ENCODE measurements at places on chromosomes 4 and X. TPM values are rescaled to one million over a fixed set of nuclear protein-coding genes. Genes with fewer than 3 reads are reported as not detected.
A peak's percentile ranks its signal among the peaks of the same experiment; 100 is the strongest.

Gene WAS
- total RNA-seq: 0.16 TPM

GRCh38 chr4:26726655-26727387 lies 133.8 kb upstream of the STIM2 start:
- DNase-seq: no peak

GRCh38 chrX:129876771-129877305 lies 29.1 kb upstream of the UTP14A start:
- DNase-seq: no peak

- DNase-seq: no peak
These were observed 8.3 kb downstream of the CDX4 start for GRCh38 chrX:73455171-73455570.

GRCh38 chr4:14110407-14110806 lies 482.9 kb upstream of the BOD1L1 start:
- DNase-seq: no peak

- no peak for DNase-seq
These were observed 29.7 kb downstream of the BCOR start for GRCh38 chrX:40068048-40068447.

DNA sequence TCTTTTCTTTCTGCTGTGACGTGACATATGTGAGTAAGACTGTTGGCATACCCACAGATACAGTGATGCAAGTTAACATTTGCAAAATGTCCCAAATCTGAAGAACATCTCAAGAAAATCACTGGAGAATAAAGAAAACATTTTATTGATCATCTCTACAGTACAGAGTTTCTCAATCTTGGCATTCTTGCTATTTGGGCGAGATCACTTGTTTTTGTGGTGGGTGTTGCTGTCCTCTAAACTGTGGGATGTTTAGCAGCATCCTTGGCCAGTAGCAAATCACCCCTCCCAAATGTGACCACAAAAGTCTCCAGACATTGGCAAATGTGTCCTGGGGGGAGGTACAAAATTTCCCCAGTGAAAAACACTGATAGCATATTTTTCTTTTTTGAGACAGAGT lies 28.8 kb downstream of the AMELX start:
- no peak for DNase-seq

Gene TAB3
- total RNA-seq: 24.6 TPM

DNA sequence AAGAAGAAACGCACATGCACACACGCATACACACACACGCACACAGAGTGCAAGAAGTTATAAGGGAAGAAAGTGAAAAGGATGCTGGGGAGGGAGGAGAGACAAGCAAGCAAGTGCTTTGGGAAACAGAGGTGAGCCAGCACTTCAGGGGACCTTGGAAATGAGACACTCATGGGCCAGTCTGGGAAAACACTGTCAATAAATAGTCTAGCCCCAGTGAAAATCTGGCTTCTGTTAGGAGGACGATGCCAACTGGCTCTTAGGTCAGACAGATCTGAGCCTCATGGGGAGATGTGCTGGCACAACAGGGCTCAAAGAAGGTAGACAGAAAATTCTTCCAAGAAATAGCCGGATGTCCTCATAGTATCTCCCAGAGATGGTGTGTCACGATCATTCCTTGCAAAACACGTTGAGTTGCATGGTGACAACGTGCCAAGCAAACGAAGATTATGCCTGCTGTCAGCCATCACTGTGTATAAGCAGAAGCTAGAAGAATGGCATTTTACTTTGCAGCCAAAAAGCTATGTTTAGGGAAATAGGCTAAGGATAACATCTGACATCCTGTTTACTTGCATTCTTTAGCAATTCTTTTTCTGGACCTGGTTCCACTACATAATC lies 557 bp upstream of the ARHGEF6 start:
- DNase-seq: no peak

GRCh38 chr4:113052379-113052951 lies 3.0 kb downstream of the ANK2 start:
- peak; percentile 18 for DNase-seq

GRCh38 chr4:139728840-139729239 lies 63.2 kb downstream of the MGST2 start:
- no peak for DNase-seq

- DNase-seq: no peak
These were observed 28.7 kb downstream of the TMPRSS11A start for GRCh38 chr4:67934628-67935027.

Gene FNIP2
- 66.6 TPM for total RNA-seq

DNA sequence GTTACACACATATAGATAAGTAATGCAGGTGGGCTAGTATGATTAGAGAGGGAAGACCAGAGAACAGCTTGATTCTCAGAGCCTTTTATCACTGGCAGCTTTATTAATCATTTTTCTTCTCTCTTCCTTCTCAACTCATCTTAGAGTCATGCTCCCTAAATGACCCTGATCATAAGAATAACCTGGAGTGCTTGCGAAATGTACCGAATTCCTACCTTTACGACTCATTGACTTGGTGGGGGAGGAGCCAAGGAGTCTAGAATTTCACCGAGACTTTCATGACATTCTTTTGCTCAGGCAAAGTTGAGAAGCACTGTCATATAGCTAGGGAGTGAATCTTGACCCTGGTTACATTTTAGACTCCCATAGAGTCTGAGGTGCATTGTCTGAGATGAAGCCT lies 298.9 kb upstream of the PUDP start:
- DNase-seq: no peak

DNA sequence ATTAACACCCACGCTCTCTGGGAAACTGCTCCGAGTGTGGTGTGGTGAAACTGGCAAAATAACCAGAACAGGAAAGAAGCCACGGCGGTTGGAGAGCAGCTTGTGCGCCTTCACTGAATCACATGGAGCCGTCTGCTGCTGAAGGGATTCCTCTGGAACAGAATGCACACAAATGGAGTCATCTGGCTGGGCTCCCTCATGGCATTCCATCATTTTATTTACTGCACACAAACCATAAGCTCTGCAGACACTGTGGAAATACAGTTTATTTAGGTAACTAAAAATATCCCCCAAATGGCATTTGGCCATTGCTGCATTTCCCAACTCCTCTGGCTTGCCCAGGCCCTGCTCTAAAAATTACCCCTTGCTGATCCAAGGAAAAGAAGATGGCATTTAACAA lies 187.0 kb upstream of the S100G start:
- peak; percentile 2 for DNase-seq

Gene TRO
- total RNA-seq: 76.1 TPM

GRCh38 chr4:169510617-169511016 lies 101.8 kb downstream of the NEK1 start:
- DNase-seq: no peak

DNA sequence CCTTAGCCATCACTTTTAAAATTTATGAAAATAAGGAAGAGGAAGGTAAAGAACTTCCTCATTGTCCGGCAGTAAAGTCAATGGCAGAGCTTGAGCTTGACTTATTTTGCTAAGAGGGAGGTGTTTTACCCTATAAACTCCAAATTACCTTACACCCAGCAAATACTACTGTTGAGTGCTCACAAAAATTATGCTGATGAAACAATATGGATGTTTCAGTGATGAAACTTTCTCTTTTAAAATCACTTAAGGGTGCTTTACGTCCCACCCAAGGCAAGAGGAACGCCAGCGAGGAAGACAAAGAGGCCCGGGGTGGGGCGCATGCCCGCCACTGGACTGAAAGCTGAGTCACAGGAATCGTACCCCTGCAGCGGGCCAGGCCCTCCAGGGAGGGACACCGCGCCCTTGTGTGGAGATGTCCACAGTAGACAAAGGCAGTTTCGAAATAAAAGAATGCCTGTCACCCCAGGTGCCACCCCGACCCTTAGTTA lies 560 bp upstream of the TMSB4X start:
- DNase-seq: peak; percentile 5

DNA sequence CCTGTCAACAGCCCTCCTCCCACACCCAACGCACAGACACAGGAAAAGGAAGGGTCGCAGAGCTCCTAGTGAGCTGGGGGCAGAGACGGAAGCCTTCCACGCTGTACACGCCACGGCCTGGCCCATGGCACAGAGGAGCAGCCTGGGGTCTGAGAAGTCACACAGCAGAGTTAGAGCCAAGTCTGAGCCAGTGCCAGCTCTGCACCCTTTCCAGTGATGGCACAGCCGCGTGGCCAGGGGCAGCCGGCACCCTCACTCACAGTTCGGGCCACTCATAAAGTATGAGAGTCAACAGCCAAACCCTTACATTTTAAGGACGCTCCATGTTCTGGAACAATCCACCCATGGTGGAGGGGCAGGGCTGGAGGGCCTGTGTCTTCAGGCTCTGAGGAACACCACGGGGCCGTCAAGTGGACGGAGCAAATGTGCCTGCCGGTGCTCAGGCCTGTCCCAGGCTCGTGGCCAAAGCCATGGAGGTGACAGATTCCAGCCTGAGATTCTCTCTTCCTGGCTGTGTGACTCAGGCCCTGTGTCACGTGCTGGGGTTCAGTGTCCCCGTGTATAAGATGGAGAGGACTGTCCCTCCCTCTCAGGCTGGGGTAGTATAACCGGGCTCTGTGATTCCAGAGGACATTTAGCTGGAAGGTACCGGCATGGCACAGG lies 91.2 kb downstream of the ABLIM2 start:
- DNase-seq: no peak

DNA sequence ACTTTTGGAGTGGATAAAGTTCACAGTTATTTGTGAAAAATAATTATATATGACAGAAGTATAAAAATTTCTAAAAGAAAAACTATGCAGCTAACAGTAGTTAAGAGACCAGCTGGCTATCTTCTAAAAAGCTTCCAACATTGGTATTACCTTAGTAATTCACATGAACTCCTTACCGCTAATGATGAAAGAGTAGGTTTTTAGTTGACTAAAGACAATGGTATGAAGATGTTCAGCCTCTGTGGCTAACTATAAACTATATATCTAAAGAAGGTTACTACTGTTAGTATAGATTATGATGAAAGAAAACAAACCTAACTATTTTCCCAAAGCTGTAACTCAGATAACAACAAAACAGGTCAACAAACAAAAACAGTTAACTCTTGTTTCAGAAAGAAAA lies 10.4 kb downstream of the CCNI start:
- DNase-seq: no peak

Gene ETDB
- not detected for total RNA-seq

GRCh38 chrX:48695534-48695896 lies 1.0 kb upstream of the SUV39H1 start:
- no peak for DNase-seq

Gene HHIP
- 0.31 TPM for total RNA-seq

Gene FRMD7
- total RNA-seq: not detected

GRCh38 chr4:82429728-82430192 lies 502 bp downstream of the HNRNPDL start:
- peak; percentile 77 for DNase-seq

DNA sequence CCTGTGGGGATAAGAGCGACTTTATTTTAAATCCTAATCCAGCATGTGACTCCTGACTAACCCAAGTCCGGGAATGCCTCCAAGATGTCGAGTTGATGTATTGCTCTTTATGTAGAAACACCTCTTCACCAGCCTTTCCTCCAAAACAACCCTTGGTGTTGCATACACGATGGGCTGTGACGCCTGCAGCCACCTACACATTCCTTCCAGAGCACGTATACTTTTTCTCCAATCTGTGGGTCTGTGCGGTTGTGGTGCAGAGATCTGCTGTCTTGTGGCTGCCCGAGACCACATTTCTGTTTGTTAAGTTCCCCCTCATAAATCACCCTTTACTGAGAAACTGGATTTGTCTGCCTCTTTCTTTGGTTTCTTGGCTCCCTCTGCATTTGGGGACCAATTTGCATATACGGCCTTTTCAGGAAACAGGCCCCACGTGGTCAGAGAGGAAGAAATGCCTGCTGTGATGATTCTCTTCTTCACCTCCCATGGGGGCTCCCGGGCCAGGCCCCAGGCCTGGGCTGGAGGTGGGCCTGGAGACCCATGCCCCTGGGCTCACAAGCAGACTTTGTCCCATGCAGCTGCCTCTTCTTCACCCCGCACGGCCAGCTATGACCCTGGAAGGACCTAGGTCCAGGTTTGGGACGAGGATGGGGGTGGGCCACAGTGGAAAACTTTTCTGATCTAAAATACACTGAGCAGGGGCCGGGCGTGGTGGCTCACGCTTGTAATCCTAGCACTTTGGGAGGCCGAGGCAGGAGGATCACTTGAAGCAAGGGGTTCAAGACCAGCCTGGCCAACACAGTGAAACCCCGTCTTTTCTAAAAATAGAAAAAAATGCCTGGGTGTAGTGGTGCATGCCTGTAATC lies 21.4 kb upstream of the AFAP1 start:
- DNase-seq: peak; percentile 65

DNA sequence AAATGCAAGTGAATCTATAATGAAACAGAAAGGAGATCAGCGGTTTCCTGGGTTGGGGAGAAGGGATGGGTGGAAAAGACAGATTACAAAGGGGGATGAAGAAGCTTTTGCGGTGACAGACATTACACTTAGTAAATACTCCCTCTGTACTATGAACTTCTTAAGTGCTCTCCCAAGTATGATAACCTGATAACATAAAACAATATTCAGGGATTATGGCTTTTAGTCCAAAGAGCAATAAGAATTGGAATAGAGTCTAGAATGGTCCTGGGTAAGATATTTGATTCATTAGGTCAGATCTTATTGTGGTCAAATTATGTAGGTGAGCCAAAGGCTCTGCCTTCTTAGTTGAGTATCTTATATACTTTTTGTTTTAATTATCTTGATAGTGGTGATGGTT lies 9.2 kb downstream of the LRRC66 start:
- DNase-seq: no peak

GRCh38 chr4:73740353-73740778 lies at the start of gene CXCL8:
TSS of gene CXCL8 (plus strand) at chr4:73740569. CDS start at chr4:73740659, 90 bp downstream.
- no peak for DNase-seq

DNA sequence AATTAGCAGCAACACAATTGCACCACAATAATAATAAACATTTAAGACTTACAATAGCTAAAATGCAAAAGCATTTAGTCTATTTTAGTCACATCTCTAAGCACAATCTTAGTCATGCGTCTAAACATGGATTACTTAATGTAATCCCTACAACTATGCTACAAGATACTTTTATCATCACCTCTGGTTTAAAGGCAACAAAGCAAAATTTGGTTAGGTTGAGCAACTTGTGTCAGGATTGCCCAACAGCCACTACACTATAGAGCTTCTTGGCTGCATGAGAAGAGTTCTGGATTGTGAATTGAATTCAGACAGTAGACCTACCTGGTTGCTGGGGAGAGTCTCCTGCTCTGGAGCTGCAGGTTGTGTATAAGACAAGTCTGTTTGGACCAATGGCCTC lies 146.5 kb upstream of the PUDP start:
- DNase-seq: no peak

Gene RPL34
- 1,436 TPM for total RNA-seq

DNA sequence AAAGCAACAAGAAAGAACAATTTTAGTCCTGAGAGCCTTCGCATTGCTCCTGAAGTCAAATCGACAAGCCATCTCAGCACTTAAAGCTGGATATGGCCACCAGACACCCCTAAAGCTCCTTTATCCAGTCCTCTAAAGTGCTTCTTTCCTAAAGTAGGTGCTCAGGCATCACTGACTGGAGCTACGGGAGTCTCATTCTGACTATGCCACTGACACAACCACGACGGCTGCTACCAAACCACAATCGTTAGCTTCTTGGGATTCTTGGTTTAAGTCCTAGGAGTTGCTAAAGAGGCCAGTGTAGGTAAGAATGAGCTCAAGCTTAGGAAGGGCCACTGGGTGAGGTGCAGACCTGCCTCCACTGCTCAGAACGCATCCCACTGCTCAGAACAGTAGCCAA lies 1.0 kb downstream of the SLC10A6 start:
- no peak for DNase-seq

Gene TEX13B
- total RNA-seq: not detected
